ENCODE measurements at places on chromosomes 5 and 9.

- no peak for DNase-seq
Observed at GRCh38 chr5:181121675-181122561, 9.1 kb downstream of the OR2V1 start.

DNA sequence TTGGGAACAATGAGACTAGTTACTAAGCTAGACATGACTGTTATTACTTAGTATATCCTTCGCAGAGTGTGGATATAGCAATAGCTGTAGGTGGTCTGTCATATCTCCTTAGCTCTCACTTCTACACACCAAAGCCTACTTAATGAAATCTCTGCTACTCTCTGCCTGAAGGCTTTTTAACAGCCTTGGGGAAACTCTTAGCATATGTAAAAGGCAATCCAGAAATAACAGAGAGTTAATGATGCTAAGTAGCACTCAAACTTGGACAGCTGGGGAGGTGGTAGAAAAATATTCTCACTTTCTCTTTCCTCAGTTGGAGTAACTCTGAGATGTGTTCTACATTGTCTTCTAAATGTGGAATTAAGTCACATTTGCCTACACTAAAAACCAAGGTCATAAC is 30.2 kb upstream of the C6 start:
- DNase-seq: no peak

GRCh38 chr5:106699796-106700195 is 970.9 kb downstream of the EFNA5 start:
- DNase-seq: no peak

- no peak for DNase-seq
Observed at GRCh38 chr5:80219391-80219790, 36.5 kb downstream of the SERINC5 start.

GRCh38 chr9:130682421-130683121 is 11.0 kb upstream of the EXOSC2 start:
- peak; percentile 65 for DNase-seq

- DNase-seq: no peak
Observed at GRCh38 chr5:6838736-6839135, 125.5 kb downstream of the TENT4A start.

DNA sequence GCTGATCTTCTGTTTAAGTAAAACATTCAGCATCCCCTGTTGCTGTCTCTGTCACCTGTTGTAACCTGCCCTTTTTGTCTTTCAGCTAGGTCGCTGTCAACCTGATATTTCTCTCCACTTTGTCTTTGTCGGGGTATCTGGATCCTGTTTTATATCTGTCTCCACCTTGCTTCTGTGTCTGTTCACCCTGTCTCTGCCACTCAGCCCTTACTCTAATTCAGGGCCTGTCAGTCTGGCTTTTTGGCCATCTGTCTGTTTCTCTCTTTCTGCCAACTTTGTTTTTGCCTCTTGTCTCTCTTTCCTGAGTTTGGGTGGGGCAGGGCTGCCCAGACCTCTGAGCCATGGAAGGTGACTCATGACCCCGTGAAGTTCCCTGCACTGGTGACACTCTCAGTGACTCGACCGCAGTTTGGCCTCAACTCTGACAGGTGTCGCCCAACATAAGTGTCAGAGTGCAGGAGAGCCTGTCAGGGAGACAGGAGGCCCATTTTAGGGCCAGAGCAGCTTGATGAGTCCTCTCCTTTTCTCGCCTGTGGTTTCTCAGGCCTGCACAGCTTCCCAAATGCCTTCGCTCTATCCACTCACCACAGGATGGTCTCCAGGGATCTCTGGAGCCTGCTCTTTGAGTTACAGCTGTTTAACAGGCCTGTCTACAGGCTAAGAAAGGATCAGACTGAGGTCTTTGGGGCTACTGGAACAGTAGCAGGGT is 868 bp downstream of the ZBTB43 start:
- peak; percentile 30 for DNase-seq

DNA sequence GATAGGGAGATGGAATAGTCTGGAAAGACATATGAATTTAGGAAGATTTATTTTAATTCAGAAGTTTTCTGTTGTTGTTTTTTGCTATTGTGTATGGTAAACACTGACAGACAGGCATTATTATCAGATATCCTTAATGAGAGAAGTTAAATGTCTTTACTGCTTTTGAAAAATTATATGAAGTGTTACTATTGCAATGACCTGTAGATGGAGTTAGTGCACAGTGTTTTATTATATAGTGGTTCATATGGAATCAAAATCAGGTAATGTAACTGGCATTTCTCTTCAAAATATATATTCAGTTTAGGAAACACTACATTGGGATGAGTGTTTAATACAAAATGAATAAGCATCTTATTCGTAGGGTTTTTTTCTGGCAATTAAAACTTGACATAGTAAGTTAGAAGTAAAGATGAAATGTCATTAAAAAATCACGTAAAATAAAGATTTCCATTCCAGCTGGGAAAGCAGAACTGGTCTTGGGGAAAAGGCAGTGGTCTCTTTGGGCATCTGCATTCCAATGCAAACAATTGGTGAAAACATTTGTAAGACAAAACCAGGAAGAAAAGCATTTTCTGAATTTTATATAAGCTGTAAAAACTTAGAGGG is 3.9 kb downstream of the GABRA1 start:
- DNase-seq: no peak

Data from iris pigment epithelial cell (primary cell).